ENCODE measurements at places on chromosomes 1 and 21. TPM values are rescaled to one million over a fixed set of nuclear protein-coding genes. Genes with fewer than 3 reads are reported as not detected.

DNA sequence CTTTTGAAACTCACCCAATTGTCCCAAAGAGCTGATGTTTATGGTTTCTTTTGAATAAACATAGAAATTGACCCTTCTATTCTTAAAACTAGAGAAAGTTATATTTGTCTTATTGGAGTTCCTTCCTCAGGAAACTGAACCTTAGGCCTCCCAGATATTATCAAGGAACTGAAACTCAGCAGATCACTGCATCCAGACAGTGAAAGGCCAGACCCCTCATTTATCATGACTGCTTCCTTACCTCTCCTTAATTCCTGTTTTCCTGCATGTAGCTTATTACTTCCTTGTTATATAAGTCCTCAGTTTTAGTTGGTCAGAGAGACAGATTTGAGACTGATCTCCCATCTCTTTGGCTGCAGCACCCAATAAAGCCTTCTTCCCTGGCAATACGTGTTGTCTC, 27.5 kb downstream of the SLC22A15 start:
- no peak for DNase-seq

DNA sequence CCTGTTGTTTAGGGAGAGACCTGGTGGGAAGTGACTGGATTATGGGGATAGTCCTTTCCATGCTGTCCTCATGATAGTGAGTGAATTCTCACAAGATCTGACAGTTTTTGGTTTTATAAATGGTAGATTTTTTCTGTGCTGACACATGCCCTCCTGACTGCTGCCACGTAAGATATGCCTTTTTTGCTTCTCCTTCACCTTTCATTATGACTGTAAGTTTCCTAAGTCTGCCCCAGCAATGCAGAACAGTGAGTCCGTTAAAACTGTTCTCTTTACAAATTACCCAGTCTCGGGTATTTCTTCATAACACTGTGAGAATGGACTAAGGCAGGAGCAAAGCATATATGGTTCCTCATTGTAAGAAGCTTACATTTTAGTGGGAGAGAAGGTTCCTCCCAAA, 1727.2 kb downstream of the NCAM2 start:
- no peak for DNase-seq

MPL gene
- not detected for total RNA-seq

- DNase-seq: no peak
Measured at GRCh38 chr1:215477632-215478031, 89.5 kb upstream of the KCTD3 start.

DNA sequence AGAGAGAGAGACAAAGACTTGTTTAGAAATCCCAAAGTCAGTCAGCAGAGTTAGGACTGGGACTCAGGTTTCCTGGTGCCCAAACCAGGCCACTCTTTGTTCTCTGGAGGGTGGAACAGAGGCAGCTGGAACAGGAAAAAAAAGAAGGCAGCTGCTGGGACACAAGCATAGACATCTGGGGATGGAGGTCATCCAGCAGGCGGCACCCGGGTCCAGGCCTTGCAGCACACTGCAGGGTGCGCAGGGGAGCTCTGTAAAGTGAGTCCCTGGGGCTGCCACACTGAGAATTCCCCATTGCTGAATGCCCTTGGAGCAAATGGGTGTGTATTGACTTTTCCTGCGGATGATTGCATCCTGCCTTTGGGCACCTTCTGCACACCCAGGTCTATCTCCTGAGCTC, 222.9 kb upstream of the CSF3R start:
- DNase-seq: no peak
